CD8-positive, alpha-beta T cell (primary cell): ENCODE measurements at places on chromosomes 2 and 18.

- DNase-seq: no peak
These were observed 6.3 kb downstream of the EPC2 start for GRCh38 chr2:148650881-148651280.

DNA sequence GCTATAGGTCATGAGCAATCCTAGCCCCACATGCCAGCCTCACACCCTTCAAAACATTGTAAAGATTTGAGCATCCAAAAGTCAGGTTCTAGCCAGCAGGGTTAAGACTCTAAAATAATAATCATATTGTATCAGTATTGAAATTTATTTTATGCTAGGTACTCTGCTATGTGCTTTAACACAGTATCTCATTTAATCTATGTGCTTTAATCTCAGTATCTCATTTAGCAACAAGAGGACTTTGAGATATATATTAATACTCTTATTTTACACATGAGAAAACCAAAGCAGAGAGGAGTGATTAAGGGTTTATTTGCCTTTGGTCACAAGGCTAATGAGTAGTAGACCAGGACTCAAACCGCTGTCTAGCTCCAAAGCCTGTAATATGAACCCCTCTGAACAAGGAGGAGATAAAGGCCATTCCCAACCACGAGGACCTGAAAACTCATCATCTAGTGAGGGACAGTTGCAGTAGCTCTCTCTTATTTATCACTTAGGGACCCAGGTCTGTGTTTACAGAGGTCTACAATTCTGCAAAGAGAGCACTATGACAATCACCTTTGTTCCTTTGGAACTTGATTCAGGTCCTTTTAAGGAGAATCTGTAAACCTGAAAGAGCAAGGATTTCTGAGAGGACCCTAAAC is 116.5 kb upstream of the SERTAD2 start:
- no peak for DNase-seq

GRCh38 chr2:208010506-208010905 is 14.8 kb downstream of the PLEKHM3 start:
- DNase-seq: no peak

DNA sequence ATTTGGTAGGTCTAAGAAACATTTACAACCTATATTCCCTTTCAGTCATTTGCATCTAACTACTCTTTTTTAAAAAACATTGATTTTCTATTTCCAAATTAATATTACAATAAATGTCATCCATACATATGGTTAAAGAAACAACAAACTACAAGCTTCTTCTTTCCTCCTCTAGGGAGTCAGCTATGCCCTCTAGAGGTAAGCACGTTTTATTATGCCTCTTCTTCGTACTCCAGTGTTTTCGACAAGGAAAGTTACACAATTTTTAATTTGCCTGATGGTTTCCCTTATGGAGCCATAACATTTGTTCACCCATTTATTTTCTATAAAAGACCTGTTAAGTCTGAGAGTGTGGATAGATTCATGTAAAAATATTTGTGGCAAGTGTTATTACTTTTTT is 183.4 kb upstream of the CDH7 start:
- DNase-seq: no peak

DNA sequence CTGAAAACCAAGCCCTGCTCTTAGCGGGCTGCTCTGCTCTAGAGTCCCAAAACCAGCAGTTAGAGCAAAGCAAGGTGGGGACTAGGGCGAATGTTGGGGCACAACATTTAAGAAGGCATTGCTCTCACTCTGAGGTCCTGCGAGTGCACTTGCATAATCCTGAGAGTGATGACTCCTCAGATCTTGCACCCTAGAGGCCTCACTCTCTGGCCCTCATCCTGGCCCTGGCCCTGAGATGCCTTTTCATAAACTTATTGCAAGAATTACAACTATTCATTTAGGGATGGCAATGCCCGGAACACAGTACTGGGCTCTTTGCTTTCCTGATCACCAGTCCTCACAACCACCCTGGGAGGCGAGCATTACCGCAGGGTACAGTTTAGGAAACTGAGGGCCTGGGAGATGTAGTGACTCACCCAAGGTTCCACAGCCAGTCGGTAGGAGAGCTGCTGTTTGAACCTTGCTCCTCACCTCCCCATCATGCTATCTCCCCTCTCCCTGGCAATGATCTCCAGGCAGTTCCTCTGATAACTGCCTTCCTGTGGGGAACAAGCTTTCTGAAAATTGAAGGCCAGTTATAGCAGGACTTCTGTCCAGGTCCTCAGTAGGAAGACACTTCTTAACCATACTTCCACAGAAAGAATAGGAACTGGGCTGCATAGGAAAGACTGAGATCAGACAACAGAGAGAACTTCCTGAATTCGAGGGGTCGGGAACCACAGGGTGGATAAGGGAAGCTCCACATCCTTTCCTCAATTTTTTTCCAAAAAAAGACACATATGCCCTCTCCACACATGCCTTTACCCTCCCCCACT is 91.3 kb downstream of the TNS1 start:
- no peak for DNase-seq

DNA sequence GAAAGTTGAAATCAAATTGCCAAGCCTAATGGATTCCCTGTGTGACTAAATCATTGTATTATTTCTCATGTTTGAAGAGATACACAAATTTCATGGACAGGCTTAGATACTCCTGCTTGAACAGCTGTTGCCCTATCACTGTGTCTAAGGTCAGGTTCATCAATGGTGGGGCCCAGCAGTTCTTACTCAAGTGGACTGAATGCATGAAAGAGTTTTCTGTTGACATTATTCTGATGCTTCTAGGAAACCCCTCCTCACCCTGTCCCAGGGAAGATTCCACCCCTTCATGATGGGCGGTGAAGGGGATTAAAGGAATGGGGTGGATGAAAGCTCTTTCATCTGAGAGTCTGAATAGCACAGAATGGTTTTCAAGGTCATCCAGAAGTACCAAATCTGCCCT is 148.8 kb downstream of the INO80D start:
- no peak for DNase-seq

- DNase-seq: no peak
These were observed 127.0 kb upstream of the FZD5 start for GRCh38 chr2:207896525-207897285.
